COLO829 (cell line): ENCODE measurements at places on chromosomes 2 and 18.
A peak's percentile ranks its signal among the peaks of the same experiment; 100 is the strongest.

DNA sequence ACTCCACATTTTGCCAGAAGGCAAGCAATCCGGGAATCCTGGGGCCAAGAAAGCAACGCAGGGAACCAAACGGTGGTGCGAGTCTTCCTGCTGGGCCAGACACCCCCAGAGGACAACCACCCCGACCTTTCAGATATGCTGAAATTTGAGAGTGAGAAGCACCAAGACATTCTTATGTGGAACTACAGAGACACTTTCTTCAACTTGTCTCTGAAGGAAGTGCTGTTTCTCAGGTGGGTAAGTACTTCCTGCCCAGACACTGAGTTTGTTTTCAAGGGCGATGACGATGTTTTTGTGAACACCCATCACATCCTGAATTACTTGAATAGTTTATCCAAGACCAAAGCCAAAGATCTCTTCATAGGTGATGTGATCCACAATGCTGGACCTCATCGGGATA lies 26.8 kb downstream of the B3GNT2 start:
- no peak for DNase-seq

GRCh38 chr2:233287871-233288270 lies 19.7 kb upstream of the SAG start:
- DNase-seq = no peak

DNA sequence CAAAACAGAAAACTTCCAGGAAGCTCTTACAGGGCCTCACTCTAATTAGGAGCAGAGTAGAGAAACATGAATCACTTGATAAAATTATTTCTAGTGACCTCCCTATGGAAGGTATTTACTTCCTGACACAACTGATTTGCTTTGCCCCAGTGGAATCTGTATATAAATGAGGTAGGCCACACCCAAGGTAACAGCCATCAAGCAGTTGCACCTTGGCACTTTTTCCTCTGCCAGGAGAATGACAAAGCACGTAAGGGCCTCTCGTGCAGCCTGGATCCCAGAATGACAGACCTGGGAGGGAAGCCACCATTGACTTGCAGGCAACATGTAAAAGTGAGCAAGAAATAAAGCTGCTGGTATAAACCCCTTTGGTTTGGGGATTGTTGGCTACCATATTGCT lies 620.0 kb upstream of the SLC39A10 start:
- no peak for DNase-seq

GRCh38 chr2:44120428-44120827 lies 48.2 kb upstream of the PPM1B start:
- peak; percentile 17 for DNase-seq

DNA sequence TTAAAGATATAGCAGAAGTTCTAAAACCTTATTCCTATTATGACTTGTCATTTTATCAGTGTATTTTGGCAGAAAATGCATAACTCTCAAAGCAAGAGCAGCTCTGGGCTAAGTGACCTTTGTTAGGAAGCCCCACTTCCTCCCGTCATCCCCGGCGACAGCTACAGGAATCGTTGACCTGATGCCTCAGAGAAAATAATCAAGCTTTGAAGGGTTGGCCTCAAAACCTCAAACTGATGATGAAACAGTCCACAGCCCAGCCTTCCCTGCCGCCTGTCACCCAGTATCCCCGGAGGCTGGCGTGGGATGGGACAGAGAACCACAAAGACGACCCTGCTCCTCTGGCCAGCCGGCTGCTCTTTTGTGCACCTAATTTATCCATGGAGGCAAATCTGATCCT lies 65.3 kb downstream of the KCNF1 start:
- peak; percentile 21 for DNase-seq

GRCh38 chr2:33287507-33288005 lies 188.9 kb upstream of the RASGRP3 start:
- DNase-seq = no peak

- DNase-seq = no peak
These were observed 23.5 kb upstream of the RPL37A start for GRCh38 chr2:216474925-216475670.

- no peak for DNase-seq
These were observed 180.9 kb downstream of the BCL2 start for GRCh38 chr18:63138436-63139340.

DNA sequence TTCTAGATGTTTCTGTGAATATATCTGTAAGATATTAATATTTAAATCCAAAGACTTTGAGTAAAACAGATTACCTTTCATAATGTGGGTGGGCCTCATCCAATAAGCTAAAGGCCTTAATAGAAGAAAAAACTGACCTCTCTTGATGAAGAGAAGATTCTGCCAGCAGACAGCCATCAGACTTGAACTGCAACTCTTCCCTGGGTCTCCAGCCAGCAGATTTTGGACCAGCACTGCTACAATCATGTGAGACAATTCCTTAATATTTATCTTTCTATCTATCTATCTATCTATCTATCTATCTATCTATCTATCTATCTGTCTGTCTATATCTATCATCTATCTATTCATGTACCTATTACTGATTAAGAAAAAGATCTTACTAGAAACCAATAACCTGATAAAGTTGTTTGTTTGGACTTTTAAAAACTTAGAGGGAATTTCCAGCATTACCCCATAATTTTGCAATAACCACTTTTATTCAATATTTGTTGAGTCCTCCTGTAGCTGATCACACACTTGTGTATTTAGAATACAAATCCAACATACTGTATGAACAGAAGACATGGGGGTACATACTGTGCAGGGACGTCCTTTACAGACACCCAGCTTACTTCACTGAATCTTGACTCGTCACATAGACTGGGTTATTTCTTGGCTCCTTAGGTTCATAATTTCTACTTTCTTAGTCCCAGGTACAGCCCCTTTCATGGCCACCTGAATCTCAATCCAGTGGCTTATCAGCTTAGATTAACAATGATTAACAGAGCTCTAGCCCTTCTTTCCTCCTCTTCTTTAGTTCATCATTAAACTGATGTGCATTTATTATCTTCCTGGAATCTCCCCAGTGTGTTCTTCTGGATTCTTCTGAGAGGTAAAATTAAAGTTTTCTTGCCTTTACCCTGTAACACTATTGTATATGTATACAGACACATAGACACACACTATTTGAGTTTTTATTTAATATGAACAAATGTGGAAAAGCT lies 27.2 kb upstream of the STAT4 start:
- DNase-seq = no peak

DNA sequence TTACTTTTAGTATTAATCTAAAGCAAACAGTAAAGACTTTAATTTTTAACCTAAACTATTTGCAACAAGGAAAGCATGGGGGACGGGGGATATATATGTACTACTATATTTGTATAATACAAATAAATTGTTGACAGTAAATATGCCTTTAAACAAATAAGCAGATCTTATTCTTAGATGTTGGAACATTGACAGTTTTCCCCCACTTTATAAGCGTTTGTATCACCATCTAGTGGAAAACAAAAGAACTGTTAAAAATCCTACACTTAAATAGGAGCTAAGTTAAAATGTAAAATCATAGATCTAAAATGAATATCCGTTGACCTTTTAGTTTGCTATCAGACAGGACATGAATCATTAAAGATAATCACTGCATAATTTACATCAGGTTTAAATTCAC lies 50.0 kb downstream of the RBBP8 start:
- DNase-seq = peak; percentile 39

- peak; percentile 49 for DNase-seq
These were observed 80.4 kb downstream of the LPIN2 start for GRCh38 chr18:2932247-2933181.

DNA sequence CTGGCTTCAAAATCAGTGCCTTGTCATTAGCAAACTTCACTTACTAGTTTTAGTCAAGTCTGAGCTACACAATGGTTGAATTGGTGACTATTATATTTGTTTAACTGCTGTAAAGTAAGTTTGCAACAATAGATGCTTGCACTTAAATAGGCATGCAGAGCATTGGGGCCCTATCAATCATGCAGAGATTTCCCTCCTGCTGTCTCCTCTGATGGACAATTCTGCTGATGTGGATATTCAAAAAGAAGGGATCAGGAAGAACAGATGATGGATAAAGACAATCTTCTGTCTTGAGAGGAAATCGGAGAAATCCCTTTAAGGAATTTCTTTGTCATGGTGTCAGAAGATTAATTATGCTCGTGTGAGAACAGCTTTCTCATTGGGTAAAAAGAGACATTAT lies 89.0 kb downstream of the GREB1L start:
- DNase-seq = no peak

- DNase-seq = no peak
These were observed 655.5 kb upstream of the FANCL start for GRCh38 chr2:58896638-58897037.

- DNase-seq = no peak
These were observed 1108.1 kb upstream of the DDX18 start for GRCh38 chr2:116706396-116706795.

DNA sequence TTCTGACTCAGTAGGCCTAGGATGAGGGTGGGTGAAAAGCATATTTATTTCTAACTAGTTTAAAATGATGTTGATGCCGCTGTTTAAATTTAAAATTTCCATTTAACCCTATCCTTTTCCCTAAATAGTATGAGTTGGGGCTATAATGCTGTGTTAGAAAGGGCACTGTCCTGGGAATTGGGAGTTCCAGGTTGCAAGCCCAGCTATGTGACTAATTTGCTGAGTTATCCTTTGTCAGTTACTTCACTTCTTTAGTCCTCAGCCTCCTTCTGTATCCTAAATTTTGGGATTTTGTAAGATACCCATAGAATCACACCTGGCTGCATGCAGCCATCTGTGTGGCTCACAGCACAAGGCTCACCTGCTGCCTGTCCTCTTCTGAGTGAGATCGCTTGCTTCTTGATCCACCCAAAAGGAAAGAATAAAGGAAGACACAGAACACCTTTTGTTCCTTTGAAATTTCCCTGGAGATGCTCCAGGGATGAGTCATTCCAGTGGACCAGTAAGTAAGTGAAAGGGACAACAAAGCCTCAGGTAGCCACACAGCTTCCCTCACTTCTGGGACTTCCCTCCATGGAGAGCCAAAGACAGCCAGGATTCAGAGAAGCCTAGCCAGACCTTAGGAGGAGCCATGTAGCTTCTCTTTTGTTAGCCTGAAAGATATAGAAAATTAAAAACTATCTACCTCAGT lies 97.2 kb downstream of the DTNA start:
- no peak for DNase-seq

GRCh38 chr2:182706751-182707150 lies 9.3 kb upstream of the DNAJC10 start:
- DNase-seq = no peak

GRCh38 chr2:112010751-112011150 lies 44.3 kb upstream of the TMEM87B start:
- no peak for DNase-seq

DNA sequence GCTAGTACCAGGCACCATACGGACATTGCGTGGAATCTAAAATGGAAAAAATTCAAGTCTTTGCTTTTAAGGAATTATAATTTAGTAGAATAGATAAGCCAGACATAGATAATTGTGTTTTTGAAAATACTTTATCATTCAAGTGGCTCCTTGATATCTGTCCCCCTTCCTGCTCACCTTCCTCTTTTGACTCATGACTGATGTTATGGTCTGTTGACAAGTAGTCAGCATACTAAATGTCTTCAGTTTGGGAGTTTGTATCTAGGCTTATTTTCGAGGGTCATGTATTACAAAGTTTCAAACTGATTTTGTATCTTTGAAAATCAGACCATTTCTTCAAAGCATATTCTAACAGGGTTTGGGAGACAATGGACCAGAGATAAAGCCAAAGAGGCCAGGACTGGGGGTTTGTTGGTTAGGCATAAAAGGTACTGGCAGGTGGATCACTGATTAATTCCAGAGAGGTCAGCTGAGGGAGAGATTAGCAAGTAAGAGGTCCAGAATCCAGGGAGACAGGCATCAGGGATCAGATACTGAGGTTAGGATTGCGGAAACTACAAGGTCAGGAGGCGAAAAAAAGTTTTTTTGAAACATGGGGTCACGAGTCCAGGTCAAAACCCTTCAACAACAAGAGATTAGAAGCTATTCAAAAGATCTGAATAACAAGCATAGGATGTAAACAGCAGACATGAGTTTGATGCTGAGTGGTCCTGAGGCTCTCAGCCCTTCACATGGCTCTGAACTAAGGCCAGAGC lies 31.5 kb upstream of the KLHL14 start:
- DNase-seq = no peak

DNA sequence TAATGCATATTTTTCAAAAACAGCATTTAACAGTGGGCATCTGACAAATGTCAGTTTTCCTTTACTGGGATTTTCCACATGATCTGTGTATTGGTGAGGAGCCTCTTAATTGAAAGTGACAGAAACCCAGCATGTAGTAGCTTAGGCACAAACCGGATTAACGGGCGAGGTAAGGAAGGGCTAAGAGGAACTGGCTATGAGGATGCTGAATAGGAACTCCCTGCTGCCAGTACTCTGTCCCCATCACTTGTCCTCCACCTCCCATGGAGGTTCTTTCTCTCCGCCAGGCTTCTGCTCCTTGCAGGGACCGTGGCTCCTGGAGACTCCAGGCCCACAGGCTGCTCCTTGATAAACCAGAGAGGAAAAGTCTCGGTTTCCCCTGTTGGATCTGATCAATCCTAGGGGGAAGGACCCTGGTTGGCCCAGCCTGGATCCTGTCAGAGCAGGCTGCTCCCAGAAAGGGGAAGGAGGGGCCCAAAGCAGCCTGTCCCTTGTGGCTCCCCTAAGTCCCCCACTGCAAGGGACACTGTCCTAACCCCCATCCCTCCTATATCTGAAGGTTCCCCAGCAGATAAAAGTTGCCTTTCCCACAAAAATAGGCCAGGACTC lies 10.3 kb downstream of the TEX44 start:
- DNase-seq = no peak

- no peak for DNase-seq
These were observed 307.9 kb downstream of the TXNL1 start for GRCh38 chr18:56330366-56331110.

DNA sequence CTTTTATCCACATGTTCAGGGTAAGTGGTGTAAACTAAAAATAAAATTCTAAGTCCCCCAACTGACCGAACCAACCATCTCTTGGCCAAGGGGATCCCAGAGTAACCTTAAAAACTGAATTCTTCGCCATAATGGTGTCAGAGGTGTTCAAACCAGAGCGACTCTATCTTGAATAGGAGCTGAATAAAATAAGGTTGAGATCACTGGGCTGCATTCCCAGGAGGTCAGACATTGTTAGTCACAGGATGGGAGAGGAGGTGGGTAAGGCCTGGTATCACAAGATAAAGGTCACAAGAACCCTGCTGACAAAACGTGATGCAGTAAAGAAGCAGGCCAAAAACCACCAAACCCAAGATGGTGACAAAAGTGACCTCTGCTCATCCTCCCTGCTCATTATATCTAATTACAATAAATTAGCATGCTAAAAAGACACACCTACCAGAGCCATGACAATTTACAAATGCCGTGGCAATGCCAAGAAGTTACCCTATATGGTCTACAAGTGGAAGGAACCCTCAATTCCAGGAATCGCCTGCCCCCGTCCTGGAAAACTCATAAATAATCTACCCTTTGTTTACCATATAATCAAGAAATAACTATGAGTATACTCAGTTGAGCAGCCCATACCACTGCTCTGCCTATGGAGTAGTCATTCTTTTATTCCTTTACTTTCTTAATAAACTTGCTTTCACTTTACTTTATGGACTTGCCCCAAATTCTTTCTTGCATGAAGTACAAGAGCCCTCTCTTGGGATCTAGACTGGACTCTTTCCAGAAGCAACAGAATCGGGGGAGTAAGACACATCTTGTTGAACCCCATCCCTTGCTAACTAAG lies 302.4 kb downstream of the STK39 start:
- no peak for DNase-seq

GRCh38 chr2:58803192-58803591 lies 562.1 kb upstream of the FANCL start:
- no peak for DNase-seq
